Foreskin keratinocyte (primary cell): ENCODE measurements at places on chromosomes 1 and 21. TPM values are rescaled to one million over a fixed set of nuclear protein-coding genes. Genes with fewer than 3 reads are reported as not detected.

Gene SERTAD4
- polyA plus RNA-seq = 2.8 and 4.7 TPM in 2 replicates

Gene POU3F1
- polyA plus RNA-seq = 0.08 and 0.12 TPM in 2 replicates

Gene PRDM15
- 1.4 TPM in 2 replicates for polyA plus RNA-seq

Gene FCAMR
- polyA plus RNA-seq = not detected in 2 replicates

Gene RXFP4
- polyA plus RNA-seq = not detected in 2 replicates

Gene RIPPLY3
- polyA plus RNA-seq = 0.53 and 0.56 TPM in 2 replicates

Gene DCST2
- polyA plus RNA-seq = 0.11 and 0.12 TPM in 2 replicates

Gene RALGPS2
- polyA plus RNA-seq = 2.8 and 3.1 TPM in 2 replicates

Gene OVAAL
- not detected in 2 replicates for polyA plus RNA-seq

Gene TLCD4
- 0.01 and 0.16 TPM in 2 replicates for polyA plus RNA-seq

Gene SLC25A44
- polyA plus RNA-seq = 12.4 and 14.2 TPM in 2 replicates

Gene PCBP3
- 0.19 and 0.47 TPM in 2 replicates for polyA plus RNA-seq

Gene OPRD1
- polyA plus RNA-seq = not detected in 2 replicates
